ENCODE measurements at places on chromosomes 4 and X.

DNA sequence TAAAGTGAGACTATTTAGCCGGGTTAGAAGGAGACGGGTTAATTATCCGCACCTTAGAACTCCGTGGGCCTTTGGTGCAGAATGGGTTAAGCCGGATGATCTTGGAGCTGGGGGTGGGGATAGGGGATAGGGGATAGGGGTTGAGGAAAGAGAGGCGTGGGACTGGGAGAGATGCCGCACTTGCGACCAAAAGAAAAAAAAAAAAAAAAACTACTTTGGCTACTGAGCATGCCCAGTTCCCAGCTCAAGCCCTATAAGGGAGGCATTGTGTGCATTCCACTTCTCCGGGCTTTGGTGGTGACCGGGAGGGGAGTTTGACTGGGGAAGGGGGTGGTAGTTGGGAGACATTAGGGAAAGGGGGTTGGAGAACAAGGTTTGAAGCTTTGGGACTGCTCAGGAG is at the start of gene SLITRK4:
Gene SLITRK4, minus strand, starts transcription at position 187 of the 400 bp plus-strand sequence. CDS start 4,993 bp downstream, outside the sequence.
- DNase-seq, result no peak

DNA sequence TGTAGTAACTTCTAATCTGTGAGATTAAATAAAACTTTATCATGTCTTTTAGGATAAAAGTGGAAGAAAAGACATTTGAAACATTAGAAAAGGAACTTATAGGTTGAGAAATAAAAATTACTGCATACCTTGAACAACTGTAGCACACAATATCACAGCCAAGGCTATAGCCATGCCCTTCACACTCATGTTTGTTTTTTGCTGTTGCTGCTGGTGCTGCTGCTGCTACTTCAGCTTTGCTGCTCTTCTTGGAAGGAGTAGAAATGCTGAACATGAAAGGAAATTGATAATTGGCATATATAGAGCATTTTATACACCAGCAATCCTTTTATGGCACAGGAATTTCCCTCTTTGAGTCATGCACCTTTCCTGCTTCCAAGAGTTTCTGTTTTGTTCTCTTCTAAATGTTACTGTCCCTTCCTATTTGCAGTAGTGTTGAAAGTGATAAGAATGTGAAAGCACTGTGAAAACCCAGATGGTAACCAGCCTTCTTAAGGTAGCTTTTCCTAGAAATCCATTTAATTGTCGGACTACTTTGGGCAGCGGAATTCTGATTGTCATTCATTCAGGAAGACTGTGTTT is at the start of gene CXCL11:
Gene CXCL11, minus strand, starts transcription at position 272 of the 582 bp plus-strand sequence. Its CDS starts 83 bp downstream, at position 189.
- DNase-seq, result no peak

DNA sequence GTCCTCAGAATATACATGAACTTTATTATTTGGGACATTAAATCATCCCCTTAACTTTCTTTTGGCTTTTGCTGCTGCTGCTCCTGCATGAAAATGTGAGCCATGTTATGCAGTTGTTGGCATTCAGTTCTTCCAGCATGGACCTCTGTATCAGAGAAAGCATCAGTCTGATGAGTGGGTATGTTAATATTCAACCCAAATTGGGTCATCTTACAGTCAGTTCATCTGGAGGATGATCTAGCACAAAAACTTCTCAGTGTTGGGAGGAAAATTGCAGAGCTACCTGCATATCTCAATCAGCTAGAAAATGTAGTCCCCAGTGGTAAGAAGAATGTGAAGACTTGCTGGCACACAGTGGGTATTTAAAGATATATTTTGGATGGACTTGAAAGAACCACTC is 96.7 kb downstream of the IL1RAPL2 start:
- no peak for DNase-seq

- DNase-seq, result no peak
These were observed 451.5 kb upstream of the FAT1 start for GRCh38 chr4:187175197-187175596.

DNA sequence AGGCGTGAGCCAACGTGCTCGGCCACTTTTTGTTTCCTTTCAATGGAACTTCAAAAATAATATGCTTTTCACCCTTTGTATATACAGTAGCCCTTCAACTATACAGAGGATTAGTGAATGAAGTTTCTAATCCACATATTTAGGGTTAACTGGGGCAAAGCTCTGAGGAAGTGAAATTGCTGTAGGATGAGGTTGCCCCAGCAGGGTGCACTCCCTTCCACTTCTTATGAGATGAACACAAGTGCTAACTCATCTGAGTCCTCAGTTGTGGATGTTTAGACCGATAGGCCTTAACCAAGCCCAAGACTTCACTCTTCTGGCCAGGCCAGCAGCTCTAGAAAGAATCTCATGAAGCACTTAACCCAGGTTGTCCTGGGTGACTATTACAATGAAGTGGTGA is 29.1 kb upstream of the CT55 start:
- DNase-seq, result no peak

DNA sequence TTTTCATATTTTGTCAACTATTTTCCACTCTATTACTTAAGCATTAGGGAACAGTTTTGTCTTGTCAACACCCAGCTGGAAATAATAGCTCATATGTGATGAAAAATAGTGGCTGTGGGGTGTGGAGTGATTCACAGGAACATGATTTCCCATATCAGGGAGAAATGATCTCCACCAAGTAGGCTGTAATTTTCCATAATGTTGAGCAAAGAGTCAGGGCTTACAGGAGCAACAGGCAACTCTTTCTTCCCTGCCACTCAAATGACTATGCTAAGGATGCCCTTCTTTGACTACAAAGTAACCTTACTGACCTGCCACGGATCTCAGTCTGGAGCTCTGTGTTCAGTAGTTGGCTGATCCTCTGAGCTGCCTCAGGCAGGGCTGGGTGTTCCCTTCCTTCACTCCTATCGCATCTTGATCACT is 90.0 kb upstream of the GATB start:
- DNase-seq, result no peak

- DNase-seq, result no peak
These were observed 242.7 kb upstream of the ETNPPL start for GRCh38 chr4:109005523-109005922.

DNA sequence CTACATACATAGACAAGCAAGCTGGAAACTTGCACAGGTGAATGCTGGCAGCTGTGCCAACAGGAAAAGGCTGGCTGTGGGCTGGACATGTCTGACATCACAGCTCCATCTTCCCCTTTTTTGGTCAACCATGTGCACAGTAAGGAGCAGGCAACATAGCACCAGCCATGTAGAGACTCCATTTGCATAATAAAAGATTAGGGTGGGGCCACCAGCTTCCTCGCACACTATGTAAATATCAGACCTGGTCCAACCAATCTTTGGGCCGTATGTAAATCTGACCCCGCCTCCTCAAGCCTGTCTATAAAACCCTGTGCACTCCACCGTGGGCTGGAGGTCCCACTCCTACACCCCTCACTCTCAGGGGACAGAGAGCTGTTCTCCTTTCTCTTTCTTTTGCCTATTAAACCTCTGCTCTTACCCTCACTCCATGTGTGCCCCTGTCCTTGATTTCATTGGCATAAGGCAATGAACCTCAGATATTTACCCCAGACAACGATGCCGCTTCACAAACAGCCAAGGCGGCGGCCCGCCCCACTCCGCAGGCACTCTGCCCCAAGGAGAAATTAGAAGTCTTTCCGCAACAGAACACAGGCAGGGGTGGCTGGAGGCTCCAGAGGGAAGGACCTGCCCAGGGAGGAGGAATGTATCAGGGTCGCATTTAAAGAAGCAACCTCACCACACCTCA is 862.2 kb downstream of the TRIML1 start:
- DNase-seq, result no peak

- DNase-seq, result no peak
These were observed 65.1 kb downstream of the PPP3CA start for GRCh38 chr4:101282076-101282844.

- no peak for DNase-seq
These were observed 850.5 kb downstream of the TECRL start for GRCh38 chr4:63558709-63559108.

DNA sequence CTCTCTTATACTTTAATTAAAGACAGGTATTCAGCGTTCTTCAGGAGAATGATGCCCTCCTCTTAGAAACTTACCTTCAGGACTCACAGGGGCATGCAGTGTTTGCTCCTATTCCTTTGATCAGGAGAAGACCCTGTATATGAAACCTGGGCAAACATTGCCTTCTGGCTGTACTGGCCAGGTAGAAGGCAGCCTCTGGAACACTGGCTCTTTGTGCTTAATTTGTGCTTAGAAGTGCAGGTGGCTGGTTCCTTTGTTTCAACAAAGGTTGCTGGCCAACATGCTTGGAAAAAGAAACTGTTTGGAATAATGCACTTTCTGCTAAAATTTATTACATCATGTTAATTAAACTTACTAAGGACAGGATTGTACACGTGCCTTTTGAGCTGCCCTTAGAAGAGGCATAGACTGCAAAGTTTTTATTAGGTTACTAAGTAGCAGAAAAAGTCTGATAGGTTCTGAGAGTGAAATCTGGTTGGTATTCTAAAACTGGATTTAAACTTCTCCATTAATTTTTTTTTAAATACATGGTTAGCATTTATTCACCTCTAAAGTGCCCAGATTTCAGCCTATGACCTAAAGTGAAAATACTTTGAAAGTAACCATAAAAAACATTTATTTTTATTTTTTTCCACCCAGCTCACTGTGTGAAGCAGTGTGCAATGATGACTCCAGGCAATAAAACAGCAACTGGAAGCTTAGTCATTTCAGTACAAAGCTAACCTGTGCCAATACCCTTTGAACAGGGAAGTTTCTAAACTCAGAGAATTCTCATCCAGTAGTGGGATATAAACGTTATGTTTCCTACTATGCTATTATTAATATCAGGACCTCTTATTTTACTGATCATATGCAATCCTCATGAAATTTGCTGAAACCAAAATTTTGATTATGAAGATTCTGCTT is 11.3 kb downstream of the RASSF6 start:
- no peak for DNase-seq

- no peak for DNase-seq
These were observed 60.4 kb downstream of the SORCS2 start for GRCh38 chr4:7252510-7253340.

DNA sequence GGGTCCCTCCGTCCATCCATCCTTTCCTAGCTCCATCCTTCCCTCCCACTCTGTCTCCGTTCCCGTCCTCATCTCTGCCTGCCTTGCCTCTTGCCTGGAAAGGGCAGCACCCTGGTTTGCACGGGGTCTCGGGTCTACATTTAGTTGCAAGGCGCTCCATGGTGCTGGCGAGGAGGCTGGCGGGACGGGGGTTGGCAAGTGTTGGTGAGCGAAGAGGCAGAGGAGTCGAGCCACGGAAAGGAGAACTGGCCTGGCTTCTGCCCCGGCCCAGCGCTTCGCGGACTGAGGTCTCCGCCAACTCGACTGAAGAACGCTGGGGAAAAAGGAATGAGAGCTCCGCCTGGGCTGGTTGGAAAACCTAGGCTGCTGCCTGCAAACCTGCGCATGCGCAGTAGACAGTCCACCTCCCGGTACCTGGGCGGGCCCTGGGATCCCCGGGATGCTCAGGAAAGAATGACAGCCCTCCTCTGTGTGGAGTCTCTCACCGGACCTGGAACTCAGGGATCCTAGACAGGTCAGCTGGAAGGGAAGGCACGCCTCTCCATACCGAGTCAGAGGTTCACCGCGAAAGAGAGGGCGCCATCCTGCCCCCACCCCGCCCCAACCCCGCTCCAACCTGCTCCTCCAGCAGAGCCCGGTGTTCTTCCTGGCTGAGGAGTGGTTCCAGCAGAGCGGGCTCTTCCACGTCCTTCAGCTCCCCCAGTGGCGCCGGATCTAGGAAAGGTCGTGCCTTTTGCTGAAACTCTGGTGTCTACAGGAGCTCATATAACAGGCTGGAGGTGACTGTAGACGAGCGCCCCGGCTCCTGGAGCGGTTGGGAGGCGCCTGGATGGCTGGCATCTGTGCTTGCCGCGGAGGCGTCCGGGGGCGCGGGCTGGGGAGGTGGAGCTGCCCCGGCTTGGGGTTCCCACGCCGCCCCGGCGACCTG is 6.0 kb downstream of the FRG2 start:
- no peak for DNase-seq

DNA sequence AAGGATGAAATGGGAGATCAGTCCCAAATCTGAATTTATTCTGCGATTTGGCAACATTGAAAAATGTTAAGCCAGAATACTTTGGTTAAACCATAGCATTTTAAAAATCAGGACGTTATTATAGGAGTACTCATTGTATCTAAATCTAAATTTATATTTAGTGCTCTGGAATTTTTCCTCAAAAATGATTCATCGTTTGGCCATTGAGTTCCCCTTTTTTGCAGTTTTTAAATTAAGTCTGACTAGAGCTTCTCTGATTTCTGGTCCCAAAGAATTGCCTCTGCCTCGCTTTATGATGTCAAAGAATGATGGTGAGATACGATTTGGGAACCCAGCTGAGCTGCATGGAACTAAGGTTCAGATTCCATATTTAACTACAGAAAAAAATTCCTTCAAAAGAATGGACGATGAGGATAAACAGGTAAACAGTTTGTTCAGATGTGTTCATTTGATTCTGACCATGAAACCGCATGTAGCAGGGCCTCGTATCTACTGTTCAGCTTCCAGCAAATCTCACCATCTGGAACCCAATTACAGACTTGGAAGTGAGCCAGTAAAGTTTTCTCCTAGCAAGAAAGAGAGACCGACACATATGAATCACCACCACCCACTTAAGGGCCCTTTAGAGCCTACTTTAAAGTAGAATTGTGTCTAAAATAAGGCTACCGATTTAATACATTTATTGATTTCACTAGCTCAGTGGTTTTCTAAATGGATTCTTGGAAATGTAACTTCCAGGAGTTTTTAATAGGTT is 75.6 kb downstream of the REPS2 start:
- DNase-seq, result no peak

DNA sequence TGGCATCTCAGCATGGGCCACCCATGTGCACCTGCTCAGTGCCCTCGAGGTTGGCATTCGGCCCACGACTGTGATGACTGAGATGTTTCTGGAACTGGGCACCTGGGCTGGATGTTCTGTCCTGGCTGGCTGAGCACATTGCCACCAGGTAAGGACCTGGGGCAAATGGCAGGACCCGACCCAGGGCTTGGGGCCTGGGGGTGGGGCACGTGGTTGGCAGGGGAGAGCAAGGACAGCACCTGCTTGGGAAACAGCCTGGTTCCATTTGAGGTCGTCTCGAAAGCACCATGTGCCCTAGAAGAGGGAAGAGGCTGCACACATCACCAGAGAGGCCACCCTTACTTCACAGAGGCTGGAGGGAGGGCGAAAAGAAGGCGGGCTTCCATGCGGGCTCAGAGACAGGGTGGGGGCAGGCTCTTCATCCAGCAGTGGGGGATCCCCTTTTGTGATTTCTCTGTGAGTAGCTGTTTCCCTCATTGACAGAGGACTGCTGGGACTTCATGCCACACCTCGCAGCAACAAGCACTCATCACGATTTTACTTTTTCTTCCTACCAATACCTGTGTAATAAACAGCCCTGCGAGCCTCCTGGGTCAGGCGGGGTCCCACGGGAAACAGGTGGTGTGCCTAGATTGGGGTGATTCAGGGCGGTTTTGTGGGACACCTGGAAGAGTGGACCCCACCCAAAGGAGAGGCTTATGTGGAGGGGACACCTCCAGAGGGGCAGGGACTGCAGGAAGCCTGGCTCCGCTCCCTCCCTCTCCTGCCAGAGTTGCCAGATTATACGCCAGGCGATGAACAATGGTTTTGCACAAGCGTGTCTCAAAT is 12.0 kb downstream of the TMEM187 start:
- no peak for DNase-seq

GRCh38 chrX:39983715-39984114 is 114.0 kb downstream of the BCOR start:
- DNase-seq, result no peak
